ENCODE measurements at places on chromosomes 3 and 15. TPM values are rescaled to one million over a fixed set of nuclear protein-coding genes. Genes with fewer than 3 reads are reported as not detected.

GRCh38 chr3:5645692-5646410, 458.3 kb downstream of the EDEM1 start:
- DNase-seq, result no peak

- no peak for DNase-seq
These were observed 349.4 kb downstream of the LRTM1 start for GRCh38 chr3:54578417-54578816.

Gene RRP9
- total RNA-seq, result 4.4 TPM

DNA sequence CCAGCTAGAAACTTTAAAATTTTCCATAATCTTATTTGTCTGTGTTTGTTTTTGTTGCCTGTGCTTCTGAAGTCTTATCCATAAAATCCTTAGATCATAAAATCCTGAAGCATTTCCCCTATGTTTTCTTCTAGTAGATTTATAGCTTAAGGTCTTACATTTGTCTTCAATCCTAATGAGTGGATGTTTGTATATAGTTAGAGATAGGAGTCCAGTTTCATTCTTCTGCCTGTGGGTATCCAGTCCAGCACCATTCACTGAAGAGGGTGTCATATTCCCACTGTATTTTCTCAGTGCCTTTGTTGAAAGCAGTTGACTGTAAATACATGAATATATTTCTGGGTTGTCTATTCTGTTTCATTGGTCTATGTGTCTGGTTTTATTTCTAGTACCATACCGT, 44.8 kb upstream of the SPSB4 start:
- no peak for DNase-seq

DNA sequence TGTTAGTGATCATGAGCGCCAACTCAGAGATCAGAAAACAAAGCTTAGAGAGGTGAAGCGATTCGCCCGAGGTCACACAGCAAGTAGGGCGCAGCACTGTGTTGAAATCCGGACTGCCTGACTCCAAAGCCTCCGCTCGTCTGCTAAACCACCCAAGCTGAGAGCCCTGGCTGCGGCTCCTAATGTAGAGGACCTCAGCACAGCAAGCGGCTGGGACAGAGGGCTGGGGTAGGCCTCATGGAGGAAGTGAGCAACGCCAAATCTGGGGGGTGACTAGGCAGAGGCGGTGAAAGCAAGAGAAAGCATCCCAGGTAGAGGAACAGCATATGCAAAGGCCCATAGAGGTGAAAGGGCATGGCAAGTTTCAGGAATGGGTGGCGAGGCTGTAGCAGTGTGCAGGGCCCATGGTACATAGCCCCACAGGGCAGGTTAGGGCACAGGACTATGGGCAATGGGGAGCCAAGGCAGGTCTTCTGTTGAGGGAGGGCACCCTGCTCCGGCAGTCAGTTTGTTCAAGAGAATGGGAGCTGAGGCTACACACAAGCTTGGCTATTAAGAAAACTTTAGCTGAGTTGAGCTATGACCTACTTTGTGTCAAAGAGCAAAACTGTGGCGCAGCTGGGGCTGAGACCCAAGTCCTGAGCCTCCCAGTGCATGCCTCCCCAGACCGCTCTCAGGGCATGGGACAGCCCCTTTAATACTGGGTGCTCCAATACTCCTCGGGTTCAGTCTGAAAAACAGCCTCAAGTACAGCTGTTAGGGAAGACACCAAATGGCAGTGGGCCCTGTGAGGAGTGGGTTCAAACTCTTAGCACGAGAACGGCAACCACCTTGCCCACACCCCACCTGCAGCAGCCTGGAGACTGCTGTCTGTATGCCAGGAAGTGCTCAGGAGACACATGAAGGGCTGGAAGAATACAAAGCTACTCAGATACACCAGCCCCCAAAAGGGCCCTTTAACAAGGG, 988 bp upstream of the CFAP92 start:
- DNase-seq, result no peak

DNA sequence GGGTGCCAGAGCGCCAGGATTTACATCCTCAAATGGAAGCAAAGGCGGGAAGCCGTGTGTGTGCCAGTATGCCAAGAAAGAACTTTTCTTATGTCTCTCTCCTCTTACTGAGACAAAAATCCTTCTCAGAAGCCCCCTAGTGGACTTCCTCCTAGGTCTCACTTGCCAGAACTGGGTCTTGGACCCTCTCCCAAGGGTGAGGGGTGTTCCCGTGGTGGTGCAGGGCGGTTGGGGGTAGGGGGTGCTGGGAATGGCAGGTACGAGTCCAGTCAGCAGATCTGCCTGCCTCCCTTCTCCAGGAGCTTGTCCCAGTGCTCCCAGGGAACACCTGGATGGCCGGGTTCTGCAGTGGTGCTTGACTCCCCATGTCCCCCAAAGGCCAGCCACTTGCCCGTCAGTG, 52.0 kb downstream of the CORO2B start:
- no peak for DNase-seq

- no peak for DNase-seq
These were observed 279.3 kb downstream of the IGSF11 start for GRCh38 chr3:118755253-118755801.

- no peak for DNase-seq
These were observed 297.7 kb downstream of the LRTM1 start for GRCh38 chr3:54630101-54630623.

All from uterus (tissue), 4 donors.